CD4-positive, alpha-beta T cell (primary cell): ENCODE measurements at places on chromosomes 5 and 9.

DNA sequence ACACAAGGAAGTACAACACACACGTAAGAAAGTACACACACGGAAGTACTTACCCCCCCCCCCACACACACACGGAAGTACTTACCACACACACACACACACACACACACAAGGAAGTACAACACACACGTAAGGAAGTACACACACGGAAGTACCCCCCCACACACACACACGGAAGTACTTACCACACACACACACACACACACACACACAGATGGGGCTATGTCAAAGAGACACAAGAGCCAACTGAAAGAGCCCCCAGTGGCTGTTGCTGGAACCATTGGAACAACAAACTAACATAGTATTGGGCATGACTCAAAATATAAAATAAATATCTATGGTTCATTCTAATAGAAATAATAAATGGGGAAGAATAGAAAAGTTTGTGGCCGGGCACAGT is 4.9 kb upstream of the MAPK9 start:
- no peak for DNase-seq

- DNase-seq: no peak
Measured at GRCh38 chr5:7015586-7016256, 302.5 kb downstream of the TENT4A start.

DNA sequence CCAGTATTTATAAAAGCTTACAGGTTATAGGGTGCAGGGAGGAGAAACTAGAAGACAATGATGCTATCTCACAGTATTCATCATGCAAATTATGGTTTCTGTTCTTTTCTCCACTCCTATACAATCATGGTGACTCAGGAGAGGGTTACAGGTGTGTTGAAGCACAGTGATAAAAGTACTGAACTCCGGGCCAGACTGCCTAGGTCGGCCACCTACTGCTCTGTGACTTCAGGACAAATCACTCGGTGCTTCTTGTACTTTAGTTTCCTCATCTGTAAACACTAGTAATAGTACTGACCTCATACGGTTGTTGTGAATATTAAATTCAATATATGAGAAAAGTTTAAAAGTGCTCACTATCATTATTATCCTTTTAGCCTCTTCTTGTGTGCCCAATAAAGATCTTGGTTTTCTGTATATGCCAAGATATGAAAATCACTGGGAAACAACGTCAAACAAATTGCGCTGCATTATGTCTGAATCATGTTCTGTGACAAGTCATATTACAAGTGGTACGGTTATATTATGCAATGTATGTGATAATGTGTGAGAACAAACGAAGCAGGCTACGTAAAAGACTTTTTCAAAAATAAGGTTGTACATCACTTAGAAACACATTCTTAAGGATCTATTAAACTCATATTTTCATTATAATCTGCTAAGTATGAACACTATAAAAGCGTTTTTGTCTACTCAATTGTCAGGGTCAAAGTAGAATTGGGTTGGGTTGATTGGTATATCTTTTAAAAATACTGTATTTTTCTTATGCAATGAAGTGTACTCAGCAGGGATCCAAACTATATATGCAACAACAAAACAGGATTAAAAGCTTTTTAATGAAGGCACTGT is 153.3 kb downstream of the EFNA5 start:
- DNase-seq: no peak

DNA sequence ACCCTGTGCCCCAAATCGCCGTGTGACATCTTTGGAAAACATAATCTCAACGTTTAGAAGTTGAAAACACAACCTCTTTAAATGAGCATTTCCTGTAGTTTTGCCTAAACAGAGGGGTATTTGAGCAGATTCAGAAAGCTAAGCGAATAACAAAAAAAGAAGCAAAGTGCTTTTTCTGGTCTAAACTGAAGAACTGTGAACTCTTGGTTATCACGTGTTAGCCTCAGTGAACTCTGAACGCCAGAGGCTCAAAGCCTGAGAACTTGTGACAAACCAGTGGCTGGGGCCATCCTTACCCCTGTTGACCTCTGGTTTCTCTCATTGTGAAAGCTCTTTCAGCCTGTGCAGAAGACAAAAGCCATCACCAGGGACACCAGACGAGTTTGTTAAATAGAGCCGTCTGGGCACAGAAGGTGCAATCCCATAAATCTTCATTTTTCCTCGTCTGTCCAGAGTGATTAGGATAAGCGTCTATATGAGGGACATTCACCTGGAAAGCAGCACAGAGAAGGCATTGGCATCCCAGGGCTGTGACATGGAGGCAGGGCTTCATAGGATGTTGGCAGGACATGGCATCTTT is 61.4 kb upstream of the ICE1 start:
- DNase-seq: no peak

DNA sequence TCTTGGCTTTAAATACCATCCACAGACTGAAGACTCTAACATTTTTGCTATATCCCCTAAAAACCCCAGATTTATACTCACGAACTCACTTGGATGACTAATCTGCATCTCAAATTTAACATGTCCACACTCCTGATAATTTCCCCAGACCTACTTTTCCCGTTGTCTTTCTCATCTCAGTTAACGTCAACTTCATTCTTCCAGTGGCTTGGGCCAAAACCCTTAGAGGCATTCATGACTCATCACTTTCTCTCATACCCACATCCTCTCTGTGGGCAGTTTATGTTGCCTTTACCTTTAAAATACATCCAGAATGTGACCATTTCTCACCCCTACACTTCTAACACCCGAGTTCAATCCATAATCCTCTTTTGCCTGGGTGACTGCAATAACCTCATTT is 96.7 kb downstream of the EDIL3 start:
- no peak for DNase-seq

DNA sequence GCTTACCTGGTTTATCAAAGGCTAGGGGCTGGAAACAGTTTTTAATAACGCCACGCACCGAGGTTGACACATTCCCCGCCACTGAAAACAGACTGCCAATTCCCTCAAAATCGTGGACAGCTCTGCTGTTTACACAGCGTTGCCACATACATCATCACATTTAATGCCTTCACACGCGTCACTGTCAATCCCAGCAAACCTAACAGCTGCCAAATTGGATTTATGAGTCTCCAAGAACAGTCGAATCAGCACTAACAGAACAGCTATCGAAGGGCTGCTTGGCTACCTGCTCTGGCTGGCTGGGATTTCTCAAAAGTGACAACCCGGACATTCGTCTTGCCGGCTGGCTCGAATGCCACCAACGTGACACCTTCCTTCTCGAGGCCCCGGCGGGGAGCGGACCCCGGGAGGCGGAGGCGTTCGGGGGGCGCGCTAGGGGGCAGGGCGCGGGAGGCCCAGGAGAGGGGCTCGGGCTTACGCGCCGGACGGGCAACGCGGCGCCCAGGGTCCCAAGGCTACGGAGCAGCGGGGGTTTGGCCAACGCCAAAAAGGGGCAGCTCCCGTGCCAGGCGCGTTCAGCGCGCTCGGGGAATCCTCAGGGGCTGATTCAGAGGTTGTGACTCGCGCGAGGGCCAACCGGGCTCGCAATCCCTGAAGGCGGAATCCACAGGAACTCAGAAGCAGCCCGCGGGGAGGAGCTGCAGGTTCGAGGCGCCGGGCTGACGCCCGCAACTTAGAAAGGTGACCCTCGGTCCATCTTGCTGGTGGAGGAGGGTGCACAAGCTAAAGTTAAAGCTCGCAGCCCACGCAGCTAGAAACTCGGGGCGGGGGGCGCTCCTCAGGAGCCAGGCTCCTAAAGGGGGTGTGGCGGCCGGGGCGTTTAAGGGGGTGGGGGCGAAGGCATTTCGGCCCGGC is 1.2 kb downstream of the CDC14B start:
- no peak for DNase-seq

- DNase-seq: no peak
Measured at GRCh38 chr9:98642661-98643312, 65.9 kb downstream of the GABBR2 start.

- DNase-seq: no peak
Measured at GRCh38 chr5:32791536-32792243, 80.6 kb downstream of the NPR3 start.

DNA sequence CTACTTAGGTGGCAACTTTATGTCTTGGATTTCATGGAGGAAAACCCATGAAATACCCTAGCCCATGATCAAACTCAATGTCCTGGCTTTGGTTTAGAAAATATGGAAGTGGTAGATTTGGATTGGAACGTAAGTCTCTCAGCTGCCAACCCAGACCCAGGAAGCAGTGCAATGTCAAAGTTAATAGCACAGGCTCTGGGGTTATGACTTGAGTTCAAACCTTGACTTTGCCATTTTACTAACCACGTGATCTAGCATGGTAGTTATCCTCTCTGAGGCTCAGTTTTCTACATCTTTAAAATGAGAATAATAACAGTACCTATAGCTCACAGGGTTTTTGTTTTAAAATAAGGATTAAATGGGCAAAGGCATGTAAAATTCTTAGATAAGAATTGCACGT is 13.8 kb downstream of the FYB1 start:
- no peak for DNase-seq

DNA sequence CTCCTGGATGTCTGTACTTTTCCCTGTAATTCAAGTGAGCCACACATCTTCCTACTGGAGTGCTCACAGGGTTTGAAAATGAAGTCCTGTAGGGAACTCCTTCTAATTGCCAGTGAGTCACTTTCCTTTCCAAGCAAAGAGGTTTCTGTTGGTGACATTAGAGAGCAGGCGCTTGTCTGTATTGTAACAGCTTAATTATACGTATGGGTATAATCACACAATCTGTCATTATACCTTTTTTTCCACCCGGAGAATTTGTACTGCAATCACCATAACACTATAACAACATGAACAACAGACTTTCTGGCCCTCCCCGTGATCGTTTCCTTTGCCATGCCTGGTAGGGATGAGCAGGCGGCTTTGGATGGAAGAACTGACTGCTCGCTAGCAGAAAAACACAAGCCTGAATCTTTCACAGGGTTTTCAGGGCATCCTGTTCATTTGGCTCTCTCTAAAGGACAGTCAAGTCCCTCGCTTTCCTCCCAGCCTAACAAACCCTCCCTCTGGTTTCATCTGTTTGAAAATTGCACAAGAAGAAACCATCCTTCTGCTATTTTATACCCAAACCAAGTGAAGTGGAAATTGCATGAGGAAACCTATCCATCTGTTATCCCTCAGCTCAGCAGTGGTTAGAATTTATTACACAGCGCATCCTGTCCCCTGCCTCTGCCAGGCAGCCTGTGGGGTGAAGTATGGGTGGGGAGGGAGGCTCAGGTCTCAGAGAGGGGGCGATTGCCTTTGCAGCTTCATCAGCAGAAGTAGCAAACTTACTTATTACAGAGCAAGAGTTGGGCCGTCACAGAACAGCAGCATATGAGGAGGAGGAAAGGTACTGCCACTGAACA is 307.0 kb upstream of the TLE4 start:
- no peak for DNase-seq

GRCh38 chr5:164799391-164799790 is 1294.0 kb downstream of the MAT2B start:
- DNase-seq: no peak
